Suppressor macrophage (primary cell): ENCODE measurements at places on chromosomes 11 and 22.

GRCh38 chr11:17906436-17906835, 106.4 kb downstream of the SERGEF start:
- no peak for DNase-seq

DNA sequence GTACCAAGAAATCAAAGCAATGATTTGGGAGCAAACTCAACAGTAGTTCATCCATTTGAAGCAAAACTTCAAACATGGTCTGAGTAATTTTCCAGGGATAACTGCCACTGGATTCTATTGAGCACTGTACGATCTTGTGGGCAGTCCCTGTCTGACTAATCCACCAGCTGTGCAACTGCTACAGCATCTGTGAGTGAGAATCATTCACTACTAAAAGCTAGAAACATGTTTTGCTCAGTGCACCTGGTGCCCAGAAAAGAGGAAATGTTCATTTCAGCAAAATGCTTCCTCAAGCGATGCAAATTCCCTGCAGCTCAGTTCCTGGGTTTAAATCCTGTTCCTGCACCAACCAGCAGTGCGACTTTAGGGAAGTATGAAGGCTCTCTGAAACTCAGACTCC, 1077.9 kb downstream of the DLG2 start:
- DNase-seq = no peak

DNA sequence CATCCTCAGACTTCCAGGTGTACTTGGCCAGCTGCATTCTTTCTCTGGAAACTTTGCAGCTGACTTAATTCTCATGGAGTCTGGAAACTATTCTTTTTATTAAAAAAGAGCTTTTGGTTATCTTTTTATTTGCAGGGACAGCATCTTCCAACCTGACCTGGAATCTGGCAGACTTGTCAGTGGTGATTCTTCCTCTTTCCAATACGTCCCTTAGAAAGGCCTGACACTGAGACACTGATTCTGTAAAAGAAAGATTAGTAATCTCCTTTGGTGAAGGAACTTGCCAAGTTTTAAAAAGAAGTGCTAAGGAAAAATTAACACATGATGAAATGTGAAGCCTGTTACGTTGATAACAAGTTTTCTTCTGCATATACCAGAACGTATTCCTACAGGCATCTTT, 440.9 kb upstream of the RAG2 start:
- DNase-seq = no peak

- no peak for DNase-seq
These were observed 39.9 kb upstream of the PHF21A start for GRCh38 chr11:46161201-46161600.

DNA sequence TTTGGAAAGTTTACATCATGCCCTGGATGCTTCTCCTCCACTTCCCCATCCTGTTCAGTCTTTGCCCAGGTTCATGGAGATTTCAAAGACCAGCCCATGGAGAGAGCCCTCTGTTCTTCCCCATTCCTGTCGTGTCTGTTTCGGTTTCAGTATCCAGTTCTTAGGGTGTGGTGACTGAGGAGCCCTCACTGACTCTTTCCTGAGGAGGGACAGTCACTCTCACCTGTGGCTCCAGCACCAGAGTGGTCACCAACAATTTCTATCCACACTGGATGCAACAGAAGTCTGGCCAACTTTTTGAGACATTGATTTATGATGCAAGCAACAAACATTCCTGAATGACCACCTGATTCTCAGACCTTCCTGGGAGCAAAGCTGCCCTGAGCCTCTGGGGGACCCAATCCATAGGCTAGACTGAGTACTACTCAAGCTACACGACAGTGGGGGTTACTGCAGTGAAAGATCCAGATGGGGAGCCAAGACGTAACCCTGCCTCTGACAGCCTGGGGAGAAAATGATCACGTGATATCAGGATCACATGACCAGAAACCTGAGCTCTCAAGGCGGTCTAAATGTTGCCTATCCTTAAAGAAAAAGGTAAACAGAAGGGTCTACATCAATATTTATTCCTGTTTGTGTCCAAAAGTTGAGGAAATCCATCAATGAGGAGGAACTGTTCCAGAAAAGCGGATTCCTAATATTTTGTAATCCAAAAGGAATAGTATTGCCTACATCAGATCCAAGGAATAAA, 76.2 kb upstream of the VPREB1 start:
- DNase-seq = no peak

DNA sequence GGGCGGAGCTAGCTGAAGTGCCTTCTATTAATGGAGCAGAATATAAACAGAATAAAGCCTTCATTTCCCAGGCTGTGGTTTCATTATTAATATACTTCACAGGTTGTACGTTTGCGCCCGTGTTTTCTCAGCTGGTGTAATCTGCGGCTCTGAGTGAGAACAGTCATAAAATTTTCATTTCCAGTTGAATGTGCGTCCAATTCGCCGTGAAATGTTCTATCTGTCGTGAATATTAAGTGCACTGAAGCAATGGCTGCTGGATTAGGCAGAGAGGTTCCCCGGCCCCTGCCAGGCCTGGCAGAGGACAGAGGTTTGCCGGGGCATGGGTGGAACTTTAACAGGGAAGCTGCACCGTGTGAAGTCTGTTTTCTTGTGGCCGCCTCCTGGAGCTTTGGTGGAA, 874.4 kb downstream of the NTM start:
- DNase-seq = no peak

- DNase-seq = peak; percentile 83
These were observed 571 bp downstream of the C11orf24 start for GRCh38 chr11:68271023-68271780.

GRCh38 chr11:69298267-69299022, 4.5 kb downstream of the MYEOV start:
- peak; percentile 97 for DNase-seq

GRCh38 chr11:117384045-117384444, 56.4 kb downstream of the CEP164 start:
- DNase-seq = no peak

GRCh38 chr22:47328550-47329243, 566.2 kb downstream of the TBC1D22A start:
- no peak for DNase-seq

DNA sequence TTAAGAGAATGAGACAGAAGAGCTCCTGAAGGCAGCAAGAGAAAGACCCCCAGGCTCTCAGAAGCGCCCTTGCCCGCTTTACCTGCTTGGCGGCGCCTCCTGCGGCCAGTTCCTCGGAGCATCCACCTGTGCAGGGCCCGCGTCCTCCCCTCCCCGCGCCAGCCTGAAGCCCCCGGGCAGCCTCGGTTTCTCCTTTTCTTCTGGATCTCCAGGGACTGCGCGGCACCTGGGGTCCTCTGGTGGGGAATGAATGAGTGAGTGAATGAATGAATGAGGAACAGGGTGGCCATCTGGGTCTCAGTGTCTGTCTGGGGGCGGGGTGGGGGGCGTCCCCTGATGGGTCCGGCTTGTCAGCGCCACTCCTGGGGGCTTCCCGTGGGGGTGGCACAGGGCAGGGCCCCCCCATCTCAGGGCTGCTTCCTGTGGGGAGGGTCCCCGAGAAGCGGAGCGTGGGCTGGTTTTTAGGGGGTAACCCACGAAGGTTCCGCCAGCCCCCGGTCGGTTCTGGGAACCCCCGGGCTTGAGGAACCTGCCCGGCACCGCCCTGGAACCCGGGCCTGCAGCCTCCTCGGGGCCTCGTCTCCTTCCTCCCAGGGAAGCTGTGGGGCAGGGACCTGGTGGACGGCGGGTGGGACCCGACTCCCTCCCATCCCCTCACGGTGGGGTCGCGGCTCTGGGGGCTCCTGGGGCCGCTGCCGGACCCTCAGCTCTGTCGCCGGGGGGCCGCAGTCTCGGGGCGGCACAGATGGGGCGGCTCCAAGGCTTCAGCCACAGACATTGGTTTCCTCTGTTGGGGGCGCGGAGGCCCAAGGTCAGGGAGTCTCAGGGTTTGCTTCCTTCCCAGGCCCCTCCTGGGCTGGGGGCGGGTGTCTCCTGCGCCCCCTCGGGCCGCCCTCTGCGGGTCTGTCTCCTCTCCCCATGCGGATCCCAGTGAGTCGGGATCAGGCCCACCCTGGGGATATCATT, 8.3 kb upstream of the KRTAP5-7 start:
- no peak for DNase-seq

- DNase-seq = peak; percentile 13
These were observed 542.1 kb downstream of the ETS1 start for GRCh38 chr11:128045094-128045725.
